Activated T-helper 17 cell treated with anti-CD3 and anti-CD28 coated beads, Interleukin-2, amount 50 U/mL, for 72 hours (primary cell): ENCODE measurements at places on chromosomes 7 and 10. TPM values are rescaled to one million over a fixed set of nuclear protein-coding genes. Genes with fewer than 3 reads are reported as not detected.
A peak's percentile ranks its signal among the peaks of the same experiment; 100 is the strongest.

The HMX3 gene
- 0.21 TPM for total RNA-seq

The ANKRD2 gene
- total RNA-seq: not detected

The LRRD1 gene
- total RNA-seq: 0.19 TPM

The PALD1 gene
- total RNA-seq: 0.17 TPM

The TRA2A gene
- total RNA-seq: 116 TPM

The LEP gene
- total RNA-seq: not detected

The PPP1R3C gene
- total RNA-seq: not detected

The ZNF804B gene
- not detected for total RNA-seq

The CALML3 gene
- total RNA-seq: not detected

The NEBL gene
- total RNA-seq: not detected

The CLDN4 gene
- total RNA-seq: 0.26 TPM

DNA sequence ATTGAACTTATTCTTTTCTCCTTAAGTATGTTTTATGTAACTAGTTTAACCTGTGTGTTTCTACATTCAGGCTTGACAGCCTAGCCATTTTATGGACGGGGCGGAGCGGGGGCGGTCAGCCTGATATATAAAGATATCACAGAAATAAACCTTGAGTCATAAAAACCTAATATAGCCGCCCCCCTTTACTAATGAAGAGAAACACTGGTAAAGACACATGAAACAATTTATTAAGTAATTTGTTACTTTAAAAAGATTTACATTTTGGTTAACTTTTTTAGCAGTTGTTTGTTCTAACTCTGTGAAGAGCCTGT is 84.0 kb downstream of the MAPK8 start:
- no peak for ATAC-seq

- no peak for ATAC-seq
Observed at GRCh38 chr7:258476-259190, 31.3 kb upstream of the FOXL3 start.

- no peak for ATAC-seq
Observed at GRCh38 chr10:112970021-112970420, 20.0 kb downstream of the TCF7L2 start.

DNA sequence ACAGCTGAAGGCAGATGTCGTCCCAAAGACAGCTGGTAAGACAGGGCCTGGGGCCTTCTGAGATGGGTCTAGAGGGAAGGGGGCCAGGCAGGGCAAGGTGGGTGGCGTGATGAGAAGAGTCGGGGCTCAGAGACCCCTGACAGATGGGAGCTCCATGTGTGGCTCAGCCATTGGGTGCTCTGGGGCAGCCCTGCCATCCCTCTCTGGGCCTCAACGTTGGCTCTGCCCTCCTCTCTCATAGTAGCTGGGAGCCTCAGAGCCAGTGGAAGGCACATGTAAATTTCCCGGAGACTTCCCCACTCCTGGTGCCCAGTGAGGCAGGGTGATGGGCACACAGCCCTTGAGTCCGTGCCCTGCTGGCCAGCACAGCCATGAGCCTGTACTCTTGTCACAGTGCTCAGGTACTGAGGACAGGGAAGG is 1.8 kb downstream of the PPIF start:
- no peak for ATAC-seq

GRCh38 chr10:104146882-104147281 is 24.9 kb downstream of the SFR1 start:
- ATAC-seq: no peak

- ATAC-seq: no peak
Observed at GRCh38 chr7:106952658-106953231, 87.7 kb downstream of the PIK3CG start.

- ATAC-seq: no peak
Observed at GRCh38 chr7:112118581-112119566, 87.3 kb downstream of the DOCK4 start.

DNA sequence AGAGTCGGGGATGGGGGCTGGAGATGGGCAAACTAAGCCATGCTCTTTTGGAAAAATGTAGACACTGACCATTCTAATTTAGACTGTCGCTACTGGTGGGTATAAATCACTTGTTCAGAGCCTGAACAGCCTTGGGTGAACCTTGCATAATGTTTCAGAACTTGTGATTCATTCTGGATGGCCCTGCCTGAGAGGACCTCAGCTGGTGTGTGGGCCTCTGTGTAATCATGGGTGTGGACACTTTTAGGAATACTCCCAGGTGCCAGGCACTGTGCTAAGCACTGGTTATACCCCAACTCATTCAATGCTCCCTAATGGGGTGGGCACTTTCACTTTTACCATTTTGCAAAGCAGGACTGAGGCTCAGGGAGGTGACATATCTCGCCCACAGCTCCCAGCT is 26.8 kb upstream of the TM9SF3 start:
- ATAC-seq: no peak

- ATAC-seq: no peak
Observed at GRCh38 chr10:23040002-23040401, 55.4 kb upstream of the MSRB2 start.

- ATAC-seq: no peak
Observed at GRCh38 chr10:3118641-3119091, 51.3 kb downstream of the PFKP start.

GRCh38 chr7:22759721-22760120 is 32.7 kb downstream of the IL6 start:
- no peak for ATAC-seq

- ATAC-seq: no peak
Observed at GRCh38 chr7:50356212-50356944, 51.9 kb downstream of the IKZF1 start.

GRCh38 chr7:2437136-2437535 is 33.7 kb downstream of the CHST12 start:
- ATAC-seq: no peak

DNA sequence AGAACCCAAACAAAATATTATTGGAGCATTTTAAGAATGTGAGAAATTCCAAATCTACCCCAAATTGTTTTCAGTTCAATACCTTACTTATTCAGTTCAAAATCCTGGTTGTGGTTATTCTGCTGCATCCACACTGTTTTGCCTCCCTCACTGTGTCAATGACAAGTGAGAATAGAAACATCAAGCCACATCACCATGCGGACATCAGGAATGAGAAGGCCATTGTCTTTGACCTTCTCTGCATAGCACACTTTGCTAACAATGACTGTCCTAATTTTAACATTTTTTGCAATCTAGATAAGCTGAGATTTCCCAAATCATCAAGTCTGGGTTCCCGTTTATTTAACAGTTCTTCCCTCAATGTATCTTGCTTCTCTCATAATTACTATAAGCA is 93.7 kb downstream of the ELAPOR2 start:
- no peak for ATAC-seq

DNA sequence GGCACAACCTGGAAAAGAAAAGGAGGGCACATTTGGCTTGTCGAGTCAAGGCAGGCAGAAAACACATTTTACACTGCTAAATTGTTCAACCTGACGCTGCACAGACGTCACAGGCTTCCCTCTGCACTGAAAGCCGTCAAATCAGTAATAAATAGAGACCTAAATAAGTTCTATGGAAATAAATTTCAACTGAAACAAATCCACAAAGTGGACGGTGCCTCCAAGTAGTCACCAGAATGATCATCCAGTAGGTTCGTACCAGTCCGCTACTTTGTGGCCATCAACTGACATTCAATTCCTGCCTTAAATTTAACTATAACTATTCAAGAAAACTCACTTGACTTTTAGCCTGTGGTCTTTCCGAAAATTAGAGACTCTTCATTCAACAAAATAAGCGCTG is 49.0 kb downstream of the NPVF start:
- ATAC-seq: no peak

DNA sequence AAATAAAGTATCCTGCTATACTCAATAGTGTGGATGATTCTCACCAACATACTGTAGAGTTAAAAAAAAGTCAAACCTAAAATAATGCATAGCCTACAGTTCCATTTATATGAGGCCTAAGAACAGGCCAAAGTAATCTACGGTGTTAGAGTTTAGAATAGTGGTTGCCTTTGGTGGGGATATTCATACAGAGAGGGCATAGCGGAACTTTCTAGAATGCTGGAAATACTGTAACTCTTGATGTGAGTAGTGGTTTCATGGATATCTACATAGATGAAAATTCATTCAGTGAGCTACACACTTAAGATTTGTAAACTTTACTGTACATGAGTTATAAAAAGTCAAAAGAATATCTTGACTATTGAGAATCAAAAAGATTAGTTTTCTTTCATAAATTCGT is 349.9 kb upstream of the NFE2L3 start:
- ATAC-seq: peak; percentile 64

GRCh38 chr10:92970301-92971070 is 90.1 kb upstream of the CYP26C1 start:
- no peak for ATAC-seq

DNA sequence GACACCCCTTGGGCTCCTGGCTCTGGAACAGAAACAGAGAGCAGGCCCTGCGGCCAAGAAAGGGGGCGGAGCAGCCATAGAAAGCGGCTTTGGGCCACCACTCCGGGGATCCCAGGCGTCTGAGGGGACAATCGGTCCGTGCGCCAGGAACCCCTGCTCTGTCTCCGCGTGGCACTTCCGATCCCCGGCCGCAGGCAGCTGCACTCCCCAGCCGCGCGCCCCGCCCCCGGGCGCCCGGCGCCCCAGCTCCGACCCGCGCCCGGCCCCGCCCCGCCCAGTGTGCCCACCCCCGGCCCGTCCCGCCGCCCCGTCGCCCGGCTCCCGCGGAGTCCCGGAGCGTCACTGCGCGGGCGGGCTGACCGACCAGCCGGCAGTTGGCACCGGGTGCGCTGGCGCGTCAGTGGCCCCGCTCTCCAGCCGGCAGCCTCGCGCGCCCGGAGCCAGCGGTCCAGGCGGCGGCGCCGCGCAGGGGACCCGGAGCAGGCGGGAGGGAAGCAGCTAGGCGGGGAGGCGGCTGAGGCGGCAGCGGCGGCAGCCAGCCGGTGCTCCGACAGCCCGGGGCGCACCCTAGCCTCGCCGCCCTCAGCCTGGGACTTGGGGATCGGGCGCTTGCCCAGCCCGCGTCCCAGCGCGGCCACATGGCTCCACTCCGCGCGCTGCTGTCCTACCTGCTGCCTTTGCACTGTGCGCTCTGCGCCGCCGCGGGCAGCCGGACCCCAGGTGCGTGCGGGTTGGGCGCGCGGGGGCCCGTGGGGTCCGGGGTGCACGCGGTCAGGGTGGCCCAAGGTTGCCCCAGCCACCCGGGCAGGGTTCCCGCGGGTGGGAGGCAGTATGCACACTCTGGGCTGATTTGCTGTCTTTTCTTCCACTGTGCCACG is at the start of gene ADAMTS14:
Gene ADAMTS14, plus strand, starts transcription at position 342 of the 878 bp plus-strand sequence. Its CDS starts 297 bp downstream, at position 639.
- peak; percentile 32 for ATAC-seq

- ATAC-seq: no peak
Observed at GRCh38 chr10:63537536-63537935, 16.3 kb downstream of the REEP3 start.

GRCh38 chr7:100575206-100575631 is 1.5 kb upstream of the SAP25 start:
- no peak for ATAC-seq

GRCh38 chr7:139543801-139544603 is 20.5 kb downstream of the CLEC2L start:
- no peak for ATAC-seq

DNA sequence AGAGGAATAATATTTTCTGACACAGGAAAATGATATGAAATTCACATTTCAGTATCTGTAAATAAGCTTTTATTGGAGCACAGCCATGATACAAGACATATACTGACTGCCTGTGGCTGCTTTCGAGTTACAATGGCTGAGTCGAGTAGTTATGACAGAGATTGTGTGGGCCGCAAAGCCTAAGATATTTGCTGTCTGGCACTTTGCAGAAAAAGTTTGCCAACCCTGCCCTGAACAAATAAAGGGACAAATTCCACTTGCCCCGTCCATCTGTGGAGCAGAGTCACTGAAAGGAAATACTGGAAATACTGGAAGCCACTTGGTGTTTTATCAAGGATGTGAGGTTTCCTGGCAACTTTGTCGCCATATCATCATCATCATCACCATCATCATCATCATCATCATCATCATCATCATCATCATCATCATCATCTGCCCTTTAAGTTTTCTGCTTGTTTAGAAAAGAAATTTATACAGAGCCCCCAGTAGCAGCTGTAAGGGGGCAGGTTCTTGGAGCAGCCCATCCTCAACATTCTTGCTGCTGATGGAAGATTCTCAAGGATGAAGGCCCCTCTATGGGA is 85.8 kb downstream of the TCF7L2 start:
- ATAC-seq: no peak

DNA sequence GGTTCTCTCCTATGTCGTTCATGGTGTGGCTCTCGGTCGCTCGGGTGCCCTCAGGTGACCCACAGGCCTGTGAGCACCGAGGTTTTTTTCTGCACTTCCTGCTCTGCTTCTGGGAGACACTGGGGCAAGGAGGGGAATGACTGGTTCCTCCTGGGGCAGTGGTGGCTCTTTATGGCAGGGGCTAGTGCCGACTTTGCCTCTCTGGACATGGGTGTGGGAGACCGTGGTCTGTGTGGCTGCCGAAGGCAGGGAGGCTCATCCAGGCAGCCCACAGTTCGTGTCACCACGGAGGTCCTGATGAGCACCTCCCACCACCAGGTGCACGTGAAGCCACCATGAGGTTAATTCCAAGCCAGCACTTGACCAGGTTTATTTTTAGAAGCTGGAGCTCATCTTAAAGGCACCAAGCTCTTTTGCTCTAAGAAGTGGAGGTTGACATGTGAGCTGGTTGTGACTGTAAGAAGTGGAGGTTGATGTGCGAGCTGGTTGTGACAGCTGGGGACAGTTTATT is 24.7 kb upstream of the DPYSL4 start:
- ATAC-seq: peak; percentile 67

DNA sequence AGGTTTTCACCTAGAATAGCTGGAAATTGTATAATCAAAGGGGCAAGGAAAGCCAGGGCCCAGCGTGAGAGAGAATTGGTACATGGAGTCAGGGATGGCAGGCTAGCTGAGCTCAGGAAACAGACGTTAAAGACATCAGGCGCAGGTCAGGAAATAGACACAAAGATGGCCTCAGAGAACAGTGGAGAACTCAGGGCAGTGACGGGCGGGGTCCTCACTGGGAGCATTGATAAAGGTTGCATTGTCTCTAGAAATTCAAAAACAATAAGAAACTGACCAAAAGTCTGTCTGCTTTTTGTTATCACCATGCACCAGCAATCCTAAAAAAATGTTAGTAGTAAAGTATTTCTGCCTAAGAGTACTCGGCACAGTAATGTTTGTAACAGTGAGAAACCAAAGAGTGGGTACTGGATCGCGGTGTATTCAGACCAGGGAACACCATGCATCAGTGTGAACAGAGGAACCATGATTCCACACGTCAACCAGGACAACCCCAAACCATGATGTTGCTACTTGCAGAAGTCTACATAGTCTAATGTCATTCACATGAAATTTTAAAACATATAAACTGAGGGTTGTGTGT is 81.9 kb upstream of the AUTS2 start:
- no peak for ATAC-seq

GRCh38 chr10:98030093-98030821 is at the start of gene CRTAC1:
TSS of gene CRTAC1 (minus strand) at chr10:98030621. CDS start at chr10:98030472, 149 bp downstream.
- no peak for ATAC-seq
